T-cell (primary cell): ENCODE measurements at places on chromosomes 16 and 17. TPM values are rescaled to one million over a fixed set of nuclear protein-coding genes. Genes with fewer than 3 reads are reported as not detected.

The MSLN gene
- total RNA-seq, result 0.60 TPM

GRCh38 chr16:792221-792995 is 4.0 kb downstream of the CHTF18 start:
- DNase-seq, result no peak

The BTBD17 gene
- 0.26 TPM for total RNA-seq

DNA sequence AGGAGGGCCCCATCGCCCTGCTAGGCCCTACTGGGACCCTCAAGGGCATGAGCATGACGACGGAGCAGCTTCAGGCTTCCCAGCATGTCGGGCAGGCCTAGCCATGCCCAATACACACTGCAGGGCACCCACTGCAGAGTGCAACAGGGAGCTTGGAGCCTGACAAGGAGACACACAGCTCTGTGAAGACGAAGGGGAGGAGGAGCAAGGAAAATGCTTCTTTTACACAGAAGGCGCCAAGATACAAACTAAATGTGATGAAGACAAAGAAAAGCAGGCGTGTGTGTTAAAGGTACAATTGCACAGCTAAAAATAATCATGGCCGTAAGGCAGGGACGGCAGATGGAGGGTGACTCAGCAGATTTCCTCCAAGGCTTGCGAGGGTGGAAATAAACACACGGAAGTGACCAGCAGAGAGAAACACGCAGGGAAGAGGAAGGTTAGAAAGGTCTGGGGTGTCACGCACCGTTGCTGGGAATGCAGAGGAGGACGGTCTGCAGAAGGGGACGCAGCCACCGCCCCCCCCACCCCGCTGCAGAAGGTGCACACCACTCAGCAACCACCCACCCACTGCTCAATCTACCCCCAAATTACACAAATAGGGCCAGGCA is 108.5 kb downstream of the ZNF778 start:
- no peak for DNase-seq

The KRT9 gene
- not detected for total RNA-seq

- no peak for DNase-seq
Observed at GRCh38 chr17:8542599-8543502, 87.7 kb downstream of the MYH10 start.

The RHBDL1 gene
- total RNA-seq, result 2.0 TPM

- no peak for DNase-seq
Observed at GRCh38 chr17:27222515-27222914, 71.4 kb upstream of the WSB1 start.

The GPRC5B gene
- total RNA-seq, result 1.2 TPM
